ENCODE measurements at places on chromosomes 3 and 15.

GRCh38 chr3:187936676-187937075 lies 191.4 kb upstream of the BCL6 start:
- no peak for DNase-seq

DNA sequence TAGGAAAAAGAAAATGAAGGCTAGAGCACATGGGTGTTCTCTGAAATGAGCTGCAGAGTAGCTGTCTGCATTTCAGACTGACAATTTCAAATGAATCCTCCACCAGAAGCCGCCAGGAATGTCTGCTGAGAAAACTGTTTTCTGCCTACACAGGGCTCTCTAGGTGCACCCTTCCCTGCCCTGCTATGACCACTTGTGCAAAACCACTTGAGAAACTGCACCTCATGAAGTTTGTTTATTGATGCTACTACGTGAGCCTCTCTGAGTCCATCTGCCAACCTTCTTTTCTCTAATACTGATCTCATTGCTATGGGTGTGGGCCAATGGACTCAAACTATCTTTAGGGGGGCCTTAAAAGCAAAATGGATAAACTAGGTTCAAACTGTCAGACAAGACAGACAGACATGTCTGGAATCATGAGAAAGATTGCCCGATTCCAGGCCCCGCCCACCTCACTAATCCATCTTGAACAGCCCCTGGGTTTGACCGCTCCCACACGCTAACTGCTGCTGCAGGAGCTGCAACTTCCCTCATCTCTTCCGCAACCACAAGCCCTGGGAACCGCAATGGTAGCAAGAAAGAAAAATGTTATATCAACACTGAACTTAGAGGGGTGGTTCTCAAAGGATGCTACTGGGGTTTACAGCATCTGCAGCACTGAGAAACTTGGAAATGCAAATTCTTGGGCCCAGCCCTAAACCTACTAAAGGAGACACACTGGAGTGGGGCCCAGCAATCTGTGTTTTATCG lies 9.0 kb upstream of the CD47 start:
- DNase-seq = no peak

GRCh38 chr3:133984975-133985374 lies 44.8 kb downstream of the SLCO2A1 start:
- DNase-seq = no peak

DNA sequence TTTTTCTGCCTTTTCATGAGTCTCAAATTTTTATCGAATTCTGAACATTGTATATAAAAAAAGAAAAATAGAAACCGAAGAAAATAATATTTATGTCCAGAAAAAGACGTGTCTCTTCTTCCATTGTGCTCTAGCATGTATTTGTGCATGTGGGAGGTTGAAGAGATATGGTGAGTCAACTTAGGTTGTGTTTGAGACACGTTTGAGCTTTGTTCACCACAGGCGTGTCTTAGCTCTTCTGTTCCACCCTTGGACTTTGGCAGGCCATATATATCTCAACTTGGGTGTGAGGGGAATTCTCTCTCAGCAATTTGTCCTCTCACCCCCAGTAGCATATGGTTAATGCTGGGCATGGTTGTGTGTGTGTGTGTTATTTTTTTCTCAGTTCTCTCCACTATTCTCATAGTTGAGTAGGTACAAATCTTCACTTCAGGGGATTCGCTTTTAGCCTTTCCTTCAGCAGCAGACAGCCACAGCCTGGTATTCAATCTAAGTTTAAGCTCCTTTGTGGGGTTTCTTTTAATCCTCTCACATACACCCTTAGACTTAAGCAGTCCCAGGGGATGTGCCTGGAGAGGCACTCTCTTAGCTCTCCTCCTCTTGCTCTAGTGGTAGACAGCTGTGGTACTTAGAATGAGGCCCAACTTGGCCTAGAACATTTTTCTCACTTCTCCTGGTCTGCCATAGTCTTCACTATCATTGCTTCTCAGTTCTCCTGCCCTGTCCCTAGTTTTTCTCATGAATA lies 286.5 kb upstream of the RBMS3 start:
- no peak for DNase-seq

DNA sequence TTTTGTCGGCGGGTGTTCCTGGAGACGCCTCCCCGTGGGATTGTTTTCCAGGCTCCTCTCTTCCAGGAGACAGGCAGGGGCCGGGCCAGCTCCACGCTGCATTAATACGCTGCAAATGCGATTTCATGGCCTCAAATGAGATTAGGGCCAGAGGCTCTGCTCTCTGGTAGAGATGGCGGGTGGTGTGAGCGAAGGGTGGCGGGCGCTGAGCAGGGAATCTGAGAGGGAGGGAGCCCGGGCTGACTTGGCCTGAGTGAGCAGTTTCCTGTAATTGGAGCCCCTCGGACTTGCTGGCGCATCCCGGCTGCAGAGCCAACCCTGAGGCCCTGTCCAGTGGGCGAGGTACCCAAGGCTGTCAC lies 7.4 kb upstream of the CCDC33 start:
- no peak for DNase-seq

- no peak for DNase-seq
Measured at GRCh38 chr3:53337167-53337940, 10.0 kb downstream of the DCP1A start.

GRCh38 chr3:72950372-72950771 lies 46.2 kb upstream of the PPP4R2 start:
- no peak for DNase-seq

DNA sequence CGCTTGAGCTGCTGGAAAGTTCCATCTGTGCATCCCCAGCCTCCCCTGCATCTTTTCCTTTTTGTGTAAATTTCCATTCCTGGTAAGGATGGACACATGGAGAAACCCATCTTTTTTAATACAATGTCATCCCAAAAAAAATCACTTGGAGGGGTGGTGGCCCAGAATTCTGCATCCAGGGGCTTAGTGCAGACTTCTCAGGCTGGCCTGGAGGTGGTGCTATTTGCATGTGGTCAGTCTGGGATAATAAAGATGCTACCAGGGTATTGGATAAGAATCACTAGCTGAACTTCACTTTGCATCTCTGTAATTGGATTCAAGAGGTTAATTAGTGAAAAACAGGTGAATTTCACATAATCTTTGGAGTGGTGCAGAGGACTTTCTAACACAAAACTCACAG lies 1.8 kb upstream of the ZSCAN2 start:
- DNase-seq = peak; percentile 70

- peak; percentile 77 for DNase-seq
Measured at GRCh38 chr3:78645628-78646310, 1122.0 kb downstream of the ROBO1 start.

GRCh38 chr3:151357463-151357850 lies 27.1 kb downstream of the P2RY12 start:
- no peak for DNase-seq

GRCh38 chr3:117606866-117607265 lies 897.3 kb downstream of the TUSC7 start:
- no peak for DNase-seq

DNA sequence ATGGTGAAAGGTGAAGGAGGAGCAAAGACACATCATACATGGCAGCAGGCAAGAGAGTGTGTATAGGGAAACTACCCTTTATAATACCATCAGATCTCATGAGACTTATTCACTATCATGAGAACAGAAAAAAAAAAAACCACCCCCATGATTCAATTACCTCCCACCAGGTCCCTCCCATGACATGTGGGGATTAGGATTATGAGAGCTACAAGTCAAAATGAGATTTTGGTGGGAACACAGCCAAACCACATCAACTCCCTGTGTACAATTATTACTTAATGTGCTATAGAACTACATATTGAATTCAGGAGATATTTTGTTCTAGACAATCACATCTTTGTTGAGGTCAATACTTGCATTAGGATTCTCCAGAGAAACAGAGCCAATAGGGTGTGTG lies 313.4 kb downstream of the CNTN6 start:
- no peak for DNase-seq

- DNase-seq = no peak
Measured at GRCh38 chr3:48232232-48232631, 8.7 kb upstream of the ZNF589 start.

DNA sequence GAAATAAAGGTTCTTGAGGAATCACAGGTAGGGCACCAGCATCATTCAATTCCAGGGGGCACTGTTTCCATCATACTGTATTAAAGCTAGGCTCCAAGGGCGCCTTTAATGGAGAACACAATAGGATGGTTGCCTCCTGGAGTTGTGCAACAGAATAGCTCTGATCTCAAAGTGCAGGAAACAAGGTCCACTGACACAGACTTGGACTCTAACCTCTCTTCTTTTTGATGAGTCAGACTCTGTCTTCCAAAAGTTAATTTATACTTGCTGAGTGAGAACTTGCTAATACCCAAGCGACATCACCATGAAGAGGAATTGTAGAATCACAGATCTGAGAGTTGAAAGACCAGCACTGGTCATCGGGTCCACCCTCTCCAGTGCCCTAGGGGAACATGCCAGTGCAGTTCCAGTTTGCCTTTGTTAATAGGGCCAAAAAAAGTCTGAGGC lies 94.4 kb upstream of the PHLDB2 start:
- DNase-seq = peak; percentile 74

DNA sequence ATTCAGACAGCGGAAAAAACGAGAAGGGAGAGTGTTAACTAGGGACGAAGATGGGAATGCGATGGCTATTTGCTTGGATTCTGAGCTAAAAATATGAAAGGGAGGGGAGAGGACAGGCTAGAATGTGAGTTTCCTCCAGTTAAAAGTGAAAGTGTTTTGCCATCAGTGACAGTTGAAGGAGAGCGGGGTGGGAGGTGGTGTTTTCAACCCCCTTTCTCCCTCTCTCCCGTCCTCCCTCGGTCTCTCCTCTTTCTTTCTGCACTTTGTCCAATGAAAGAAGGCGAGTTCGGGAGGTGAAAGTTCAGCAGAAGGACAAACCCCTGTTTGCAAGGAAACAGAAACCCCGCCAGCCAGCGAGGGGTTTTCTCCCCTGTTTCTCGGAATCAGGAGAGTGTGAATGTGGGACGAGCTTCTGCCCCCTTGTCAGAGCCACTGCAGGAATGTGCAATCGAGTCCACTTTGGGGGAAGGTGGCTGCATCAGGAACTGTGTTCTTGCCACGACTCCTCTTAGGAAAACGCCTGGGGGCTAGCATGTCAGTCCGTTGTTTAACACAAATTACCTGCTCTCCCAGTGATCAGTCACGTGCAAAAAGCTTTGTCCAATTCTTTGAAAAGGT lies 975 bp upstream of the FOXP1 start:
- peak; percentile 58 for DNase-seq

- peak; percentile 22 for DNase-seq
Measured at GRCh38 chr15:65818927-65819562, 27.0 kb upstream of the DENND4A start.

DNA sequence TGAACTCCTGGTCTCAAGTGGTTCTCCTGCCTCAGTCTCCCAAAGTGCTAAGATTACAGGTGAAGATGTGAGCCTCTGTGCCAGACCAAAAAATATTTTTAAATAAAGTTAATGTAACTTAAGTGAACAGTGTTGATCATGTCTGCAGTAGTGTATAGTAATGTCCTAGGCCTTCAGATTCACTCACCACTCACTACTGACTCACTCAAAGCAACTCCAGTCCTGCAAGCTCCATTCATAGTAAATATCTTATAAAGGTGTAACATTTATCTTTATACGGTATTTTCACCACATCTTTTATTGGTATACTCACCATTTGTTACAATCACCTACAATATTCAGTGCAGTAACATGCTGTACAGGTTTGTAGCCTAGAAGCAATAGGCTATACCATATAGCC lies 264.2 kb downstream of the ULK4 start:
- DNase-seq = no peak

DNA sequence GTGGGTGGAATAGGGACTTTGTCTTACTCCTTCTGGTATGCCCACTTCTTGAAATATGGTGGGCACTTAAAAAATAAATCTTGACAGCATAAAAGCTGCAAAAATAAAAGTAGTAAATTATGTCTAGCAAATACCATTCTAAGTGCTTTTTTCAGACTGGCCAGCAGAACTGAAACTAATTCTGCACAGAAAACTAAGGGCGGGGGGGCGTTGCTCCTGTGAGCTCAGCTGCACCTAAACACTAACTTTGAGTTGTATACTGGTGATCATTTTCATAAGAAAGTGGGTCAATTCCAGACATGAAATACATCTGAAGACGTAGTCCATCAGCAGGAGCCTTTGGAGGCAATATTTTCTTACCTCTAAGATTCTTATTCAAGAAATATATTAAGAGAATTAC lies 114.8 kb downstream of the WDR76 start:
- no peak for DNase-seq

DNA sequence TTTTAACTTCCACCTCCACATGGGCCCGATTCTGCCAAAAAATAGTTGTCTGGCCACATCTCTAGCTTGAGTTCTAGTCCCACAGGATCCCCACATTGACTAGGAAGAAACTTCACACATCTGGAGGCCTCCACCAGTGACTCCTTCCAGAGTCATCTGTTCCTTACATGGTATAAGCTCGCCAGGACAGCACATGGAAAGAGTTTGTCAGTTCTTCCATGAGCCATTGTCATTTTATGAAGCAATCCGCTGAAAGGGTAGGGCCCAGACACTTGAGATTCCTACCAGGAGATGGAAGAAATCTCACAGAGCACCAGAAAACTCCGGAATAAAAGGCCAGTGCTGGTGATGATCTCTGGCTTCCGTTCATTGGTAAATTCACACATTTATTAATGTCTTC lies 350.5 kb upstream of the ICE2 start:
- peak; percentile 1 for DNase-seq

DNA sequence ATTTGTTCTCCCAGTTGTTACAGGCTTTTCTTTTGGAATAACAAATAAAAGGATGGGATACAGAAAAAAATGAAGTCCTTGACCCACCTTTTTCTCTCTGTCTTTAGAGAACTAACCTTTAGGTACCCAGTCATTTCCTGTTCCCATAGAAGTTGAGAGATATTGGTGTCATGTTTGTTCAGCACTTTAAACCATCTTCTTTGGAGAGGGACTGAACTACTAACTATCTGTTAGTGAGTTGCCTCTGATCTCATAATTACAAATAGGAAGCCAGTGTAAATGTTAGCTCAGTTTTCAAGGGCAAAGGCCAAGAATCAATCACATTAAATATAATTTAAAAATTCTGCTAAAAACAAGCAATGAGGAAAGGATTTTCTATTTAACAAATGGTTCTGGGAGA lies 72.9 kb upstream of the DCBLD2 start:
- peak; percentile 46 for DNase-seq

DNA sequence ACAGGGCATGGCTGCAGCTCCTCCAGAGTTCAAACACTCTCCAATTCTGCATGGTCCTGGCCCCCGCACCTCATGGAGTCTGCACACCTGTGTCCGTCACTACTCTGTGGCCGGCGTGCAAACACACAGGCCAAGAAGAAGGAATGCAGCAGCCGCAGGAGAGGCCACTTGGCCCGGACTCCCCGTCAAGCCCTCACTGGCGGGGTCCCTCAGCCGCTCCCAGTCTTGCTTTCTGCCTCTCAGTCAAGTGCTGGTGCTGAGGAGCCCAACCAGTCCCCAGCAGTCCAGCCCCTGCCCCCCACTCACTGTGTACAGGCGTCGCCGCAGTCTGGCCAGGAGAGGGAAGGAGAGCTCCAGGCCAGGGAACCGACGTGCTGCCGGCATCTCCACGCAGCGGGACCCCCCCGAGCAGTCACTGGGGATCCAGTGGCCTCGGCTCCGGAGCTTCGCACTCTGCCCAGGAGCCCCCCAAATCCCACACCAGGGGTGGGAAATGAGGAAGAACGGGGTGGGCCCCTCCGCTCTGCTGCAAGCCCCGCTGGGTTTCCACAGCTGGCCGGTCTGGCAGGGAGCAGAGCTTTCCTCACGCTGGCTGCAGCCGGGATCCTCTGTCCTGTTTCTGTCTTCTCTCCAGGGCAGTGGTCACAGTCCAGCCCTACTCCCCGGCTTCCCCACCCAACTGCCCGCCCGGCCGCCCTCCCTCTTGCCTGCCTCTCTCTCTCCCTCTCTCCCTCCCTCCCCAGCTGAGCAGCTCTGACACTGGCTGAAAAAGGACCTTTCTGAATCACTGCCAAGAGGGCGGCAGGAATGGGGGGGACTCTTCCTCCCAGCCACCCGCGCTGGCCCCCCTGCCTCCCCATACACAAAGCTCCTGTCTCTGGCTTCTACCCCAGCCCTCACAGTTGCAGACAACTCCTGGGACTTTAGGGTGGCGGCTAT lies 16.0 kb downstream of the TNK2 start:
- DNase-seq = no peak
